Bone marrow (tissue), 2 donors: ENCODE measurements at places on chromosomes 4 and X.

- no peak for DNase-seq
Measured at GRCh38 chr4:140004549-140004895, 149.5 kb downstream of the MAML3 start.

- no peak for DNase-seq
Measured at GRCh38 chrX:123964156-123964834, 2.8 kb downstream of the STAG2 start.

GRCh38 chr4:1819284-1819683 lies 26.2 kb downstream of the FGFR3 start:
- DNase-seq = no peak

DNA sequence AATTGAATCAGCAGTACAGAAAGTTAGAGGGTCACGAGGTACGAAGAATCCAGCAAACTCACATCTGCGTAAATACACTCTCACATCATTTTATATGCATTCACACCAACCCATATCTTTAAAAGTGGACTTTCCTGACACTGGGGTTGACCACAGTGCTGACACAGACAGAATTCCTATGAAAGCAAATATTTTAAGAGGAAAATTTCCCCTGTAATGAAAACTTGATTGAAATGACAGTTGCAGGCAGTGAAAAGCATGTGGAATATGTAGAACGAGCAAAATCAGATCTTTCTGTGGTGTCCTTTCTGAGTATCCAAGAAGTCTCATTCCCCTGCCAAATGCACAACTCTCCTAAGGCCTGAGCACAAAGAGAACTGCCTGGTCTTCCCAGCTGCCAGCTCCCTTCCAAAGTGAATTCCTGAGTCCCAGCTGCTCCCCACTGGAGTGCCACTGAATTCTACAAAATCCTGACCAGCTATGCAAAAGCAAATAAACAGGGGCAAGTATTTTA lies 50.5 kb upstream of the FAM9C start:
- DNase-seq = no peak

DNA sequence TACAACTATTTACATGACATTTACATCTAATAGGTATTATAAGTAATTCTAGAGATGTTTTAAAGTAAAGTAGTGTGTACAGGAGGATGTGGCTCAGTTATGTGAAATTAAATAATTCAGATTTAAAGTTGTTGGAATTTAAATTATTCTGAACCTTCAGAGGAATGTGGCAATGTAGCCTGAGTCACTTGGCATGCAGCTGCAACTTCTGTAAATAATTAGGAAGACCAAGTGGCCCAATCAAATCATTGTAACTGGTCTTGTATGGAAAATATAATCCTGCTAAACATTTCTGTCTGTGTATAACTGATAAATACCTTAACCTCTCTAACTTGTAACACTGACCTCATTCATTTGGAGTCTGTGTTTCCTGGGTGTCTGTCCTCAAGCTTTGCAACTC lies 828.9 kb downstream of the GLUD2 start:
- DNase-seq = no peak

DNA sequence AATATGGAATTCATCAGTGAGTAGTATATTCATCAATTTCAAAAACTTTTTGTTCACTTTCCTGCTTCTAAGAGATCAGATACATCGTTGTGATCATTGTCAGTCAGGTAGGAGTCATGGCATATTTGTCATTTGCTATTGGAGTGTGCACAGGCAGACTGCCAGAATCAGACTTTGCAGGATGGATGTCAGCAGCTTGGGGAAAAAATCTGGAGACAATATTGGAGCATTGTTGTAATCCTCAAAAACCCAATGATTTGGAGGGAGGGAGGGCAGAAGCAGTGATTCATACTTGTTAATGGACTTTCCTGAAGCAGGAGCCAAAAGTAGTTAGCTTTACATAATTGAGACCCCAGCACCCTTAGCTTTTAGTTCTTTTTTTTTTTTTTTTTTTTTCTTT lies 59.6 kb upstream of the DRP2 start:
- DNase-seq = no peak

DNA sequence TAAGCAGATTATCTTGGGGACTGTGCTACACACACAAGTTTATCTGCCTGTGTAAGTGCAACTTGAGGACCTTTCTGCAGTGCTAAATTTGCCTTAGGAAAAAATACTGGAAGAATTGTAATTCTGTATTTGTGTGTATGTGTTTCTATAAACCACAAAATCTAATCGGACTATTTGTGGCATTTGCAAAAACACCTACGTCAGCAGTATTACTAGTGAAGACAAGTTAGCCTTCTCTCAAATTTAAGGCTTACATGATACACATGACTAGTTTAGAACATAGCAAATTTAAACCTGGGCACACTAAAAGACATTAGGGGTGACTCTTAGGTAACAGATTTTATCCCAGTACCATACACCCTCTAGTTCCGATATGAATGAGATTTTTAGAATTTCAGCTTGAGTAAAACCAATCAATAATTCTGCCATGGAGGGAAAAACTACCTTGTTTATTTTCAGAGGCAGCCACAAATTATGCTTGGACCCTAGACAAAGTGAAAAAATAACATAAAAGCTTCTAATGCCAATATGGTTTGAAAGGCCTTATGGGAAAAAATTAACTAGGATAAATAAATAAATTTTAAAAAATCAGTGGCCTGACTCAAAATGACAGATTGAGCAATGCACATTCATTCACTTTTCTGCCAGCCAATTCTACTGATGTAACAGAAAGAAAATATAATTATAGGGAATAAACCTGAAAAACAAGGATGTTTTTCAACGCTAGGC lies 176.4 kb downstream of the SNCA start:
- no peak for DNase-seq

- no peak for DNase-seq
Measured at GRCh38 chr4:155530290-155530689, 136.4 kb upstream of the GUCY1A1 start.

DNA sequence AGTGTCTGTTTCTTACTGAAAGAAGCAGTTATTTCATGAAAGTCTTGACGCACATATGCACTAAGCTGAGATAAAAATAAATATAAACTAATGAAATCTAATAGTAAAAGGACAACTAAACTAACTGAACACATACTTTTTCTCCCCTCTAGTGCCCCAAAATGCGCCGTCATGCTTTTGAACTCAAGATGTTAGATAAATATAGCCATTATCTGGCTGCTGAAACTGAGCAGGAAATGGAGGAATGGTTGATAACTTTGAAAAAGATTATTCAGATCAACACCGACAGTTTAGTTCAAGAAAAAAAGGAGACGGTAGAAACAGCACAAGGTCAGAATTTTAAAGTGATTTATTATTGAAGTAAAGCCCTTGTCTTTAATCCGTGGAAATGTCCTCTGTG lies 70.2 kb downstream of the DOCK11 start:
- no peak for DNase-seq
